Lower lobe of right lung (tissue), 2 donors: ENCODE measurements at places on chromosomes 4 and X. TPM values are rescaled to one million over a fixed set of nuclear protein-coding genes. Genes with fewer than 3 reads are reported as not detected.

DNA sequence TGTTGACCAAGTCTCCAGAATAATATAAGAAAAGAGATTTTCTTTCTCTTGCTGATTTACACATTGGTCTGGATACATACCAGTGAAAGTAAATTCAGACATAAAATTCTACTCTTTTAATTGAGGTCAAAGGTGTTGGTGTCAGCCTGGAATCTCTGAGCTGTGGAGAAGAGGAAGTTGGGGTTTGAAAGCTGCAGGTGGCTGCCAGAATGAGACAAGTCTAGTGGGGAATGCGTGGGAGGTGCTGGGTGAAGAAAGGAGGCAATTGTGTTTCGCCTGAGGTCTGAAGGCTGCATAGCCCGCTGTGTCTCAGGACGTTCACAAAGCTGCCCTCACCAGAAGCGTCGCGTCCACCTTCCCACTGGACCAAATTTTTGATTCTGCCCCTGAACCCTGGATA lies 31.2 kb downstream of the PHEX start:
- H3K27ac ChIP-seq = no peak overlapping the region
- DNase-seq = no peak
- H3K27me3 ChIP-seq = no peaks in the 10 kb centered on the region
- no peaks in the 10 kb centered on the region for H3K36me3 ChIP-seq
- no peak overlapping the region for H3K4me3 ChIP-seq

DNA sequence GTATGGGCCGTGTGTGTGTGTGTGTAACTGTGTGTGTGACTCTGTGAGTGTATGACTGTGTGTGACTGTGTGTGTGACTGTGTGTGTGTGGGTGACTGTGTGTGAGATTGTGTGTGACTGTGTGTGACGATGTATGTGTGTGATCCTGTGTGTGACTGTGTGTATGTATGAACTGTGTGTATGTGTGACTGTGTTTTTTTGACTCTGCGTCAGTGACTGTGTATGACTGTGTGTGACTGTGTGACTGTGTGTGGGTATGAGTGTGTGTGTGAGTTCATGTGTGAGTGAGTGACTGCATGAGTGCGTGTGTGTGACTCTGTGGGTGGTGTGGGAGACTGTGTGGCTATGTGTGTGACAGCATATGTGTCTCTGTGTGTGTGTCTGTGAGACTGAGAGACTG lies 81.8 kb downstream of the ZNF718 start:
- no peak overlapping the region for H3K4me3 ChIP-seq
- H3K27me3 ChIP-seq = no peaks in the 10 kb centered on the region
- no peaks in the 10 kb centered on the region for H3K4me1 ChIP-seq

GRCh38 chrX:39550795-39551361 lies 546.9 kb downstream of the BCOR start:
- no peaks in the 10 kb centered on the region for H3K4me1 ChIP-seq
- no peak overlapping the region for H3K27ac ChIP-seq
- H3K36me3 ChIP-seq = no peaks in the 10 kb centered on the region
- DNase-seq = no peak
- no peaks in the 10 kb centered on the region for H3K27me3 ChIP-seq

GRCh38 chrX:39289827-39290226 lies 488.6 kb downstream of the MID1IP1 start:
- no peaks in the 10 kb centered on the region for H3K27me3 ChIP-seq
- no peaks in the 10 kb centered on the region for H3K36me3 ChIP-seq
- no peak overlapping the region for H3K4me3 ChIP-seq
- no peaks in the 10 kb centered on the region for H3K4me1 ChIP-seq
- H3K27ac ChIP-seq = no peak overlapping the region

- peaks cover 9% of the 10 kb centered on the region for H3K4me1 ChIP-seq
- no peaks in the 10 kb centered on the region for H3K36me3 ChIP-seq
- H3K27ac ChIP-seq = no peak overlapping the region
- H3K4me3 ChIP-seq = no peak overlapping the region
- no peaks in the 10 kb centered on the region for H3K27me3 ChIP-seq
Observed at GRCh38 chr4:22485737-22486136, 30.1 kb downstream of the ADGRA3 start.

DNA sequence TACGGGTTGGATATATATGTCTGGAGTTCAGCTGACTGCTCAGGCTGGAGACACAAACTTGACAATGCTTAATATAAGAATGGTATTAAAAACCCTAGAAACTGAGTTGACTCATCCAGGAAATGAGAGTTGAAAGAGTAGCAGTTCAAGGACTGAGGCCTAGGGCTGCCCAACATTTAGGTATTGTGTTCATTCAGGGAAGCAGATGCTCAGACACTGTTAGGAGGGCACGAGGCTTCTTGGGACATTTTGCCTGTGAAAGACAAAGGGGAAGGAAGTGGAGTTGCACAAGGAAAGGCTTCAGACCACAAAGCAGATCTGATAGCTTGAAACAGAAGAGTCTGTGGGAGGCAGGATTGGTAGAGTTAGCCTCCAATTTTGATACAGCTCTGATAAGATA lies 52.0 kb upstream of the HS3ST1 start:
- peaks cover 6% of the 10 kb centered on the region for H3K4me1 ChIP-seq
- no peaks in the 10 kb centered on the region for H3K27me3 ChIP-seq
- H3K4me3 ChIP-seq = no peak overlapping the region
- H3K27ac ChIP-seq = no peak overlapping the region
- no peaks in the 10 kb centered on the region for H3K36me3 ChIP-seq

DNA sequence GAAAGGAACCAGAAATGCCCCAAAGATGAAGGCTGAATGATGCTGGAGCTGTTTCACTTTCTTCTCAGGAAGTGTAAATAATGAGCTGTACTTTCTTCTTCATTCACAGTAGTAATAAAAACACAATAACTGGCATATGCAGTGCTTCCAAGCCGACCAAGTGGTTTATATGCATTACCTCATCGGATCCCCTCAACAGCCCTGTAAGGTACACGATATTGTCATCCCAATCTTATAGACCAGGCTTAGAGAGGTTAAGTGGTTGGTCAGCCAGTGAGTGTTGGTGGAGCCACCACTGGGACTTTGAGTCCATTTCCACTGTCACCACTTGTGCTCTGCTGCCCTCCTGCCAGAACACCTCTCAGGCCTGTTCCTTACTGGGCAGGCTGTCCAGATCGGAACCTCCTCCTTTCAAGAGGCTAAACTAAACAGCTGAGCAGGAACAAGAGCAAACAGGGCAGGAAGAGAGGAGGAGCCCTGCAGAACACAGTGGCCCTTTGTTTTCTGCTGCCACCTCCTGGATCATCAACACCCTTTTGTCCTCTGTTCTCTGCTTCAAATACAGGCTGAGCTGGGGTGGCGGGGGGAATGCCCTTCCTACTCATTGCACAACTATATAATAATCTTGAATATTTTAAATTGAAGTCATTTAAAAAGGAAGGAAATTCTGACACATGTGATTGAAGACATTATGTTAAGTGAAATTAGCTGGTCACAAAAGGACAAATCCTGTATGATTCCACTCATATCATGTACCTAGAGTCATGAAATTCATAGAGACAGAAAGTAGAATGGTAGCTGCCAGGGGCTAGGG lies 112.5 kb upstream of the ATP6AP2 start:
- H3K4me1 ChIP-seq = peaks cover 10% of the 10 kb centered on the region
- no peak overlapping the region for H3K4me3 ChIP-seq
- no peaks in the 10 kb centered on the region for H3K27me3 ChIP-seq

DNA sequence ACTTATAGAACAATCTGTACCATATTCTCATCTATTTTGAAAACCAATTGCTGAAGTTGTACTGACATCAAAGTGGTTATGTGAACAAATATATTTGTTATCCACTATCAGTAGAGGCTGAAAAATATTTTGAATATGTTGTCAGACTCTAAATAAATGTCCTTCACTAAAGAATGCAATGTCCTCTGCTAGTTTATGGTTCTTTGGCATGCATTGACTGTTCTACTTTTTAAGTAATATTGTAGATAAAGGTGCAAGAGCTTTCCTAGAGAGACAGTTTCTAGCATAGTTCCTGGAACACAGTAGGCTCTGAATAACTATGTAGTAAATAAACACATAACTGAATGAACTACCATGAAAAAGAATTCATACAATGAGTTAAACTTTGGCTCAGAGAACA lies 18.2 kb upstream of the COX7B2 start:
- H3K4me3 ChIP-seq = no peak overlapping the region
- no peaks in the 10 kb centered on the region for H3K4me1 ChIP-seq
- H3K27ac ChIP-seq = no peak overlapping the region
- no peak for DNase-seq
- no peaks in the 10 kb centered on the region for H3K36me3 ChIP-seq
- H3K27me3 ChIP-seq = no peaks in the 10 kb centered on the region

- no peaks in the 10 kb centered on the region for H3K27me3 ChIP-seq
- no peak for DNase-seq
- no peaks in the 10 kb centered on the region for H3K36me3 ChIP-seq
- no peak overlapping the region for H3K27ac ChIP-seq
- no peaks in the 10 kb centered on the region for H3K4me1 ChIP-seq
Observed at GRCh38 chr4:150072906-150073714, 5.1 kb upstream of the DCLK2 start.

- H3K36me3 ChIP-seq = no peaks in the 10 kb centered on the region
- no peaks in the 10 kb centered on the region for H3K27me3 ChIP-seq
- DNase-seq = no peak
- no peak overlapping the region for H3K27ac ChIP-seq
- no peak overlapping the region for H3K4me3 ChIP-seq
Observed at GRCh38 chr4:158941321-158941720, 161.6 kb upstream of the RAPGEF2 start.

GRCh38 chrX:110920991-110921390 lies 125.4 kb upstream of the CHRDL1 start:
- H3K4me3 ChIP-seq = no peak overlapping the region
- H3K4me1 ChIP-seq = no peaks in the 10 kb centered on the region
- H3K27me3 ChIP-seq = no peaks in the 10 kb centered on the region
- no peaks in the 10 kb centered on the region for H3K36me3 ChIP-seq
- no peak overlapping the region for H3K27ac ChIP-seq

- no peak overlapping the region for H3K4me3 ChIP-seq
- H3K36me3 ChIP-seq = no peaks in the 10 kb centered on the region
- no peaks in the 10 kb centered on the region for H3K27me3 ChIP-seq
- H3K27ac ChIP-seq = no peak overlapping the region
Observed at GRCh38 chr4:150229520-150229919, 151.3 kb downstream of the DCLK2 start.

GRCh38 chr4:931194-931959 lies 739 bp downstream of the GAK start:
- peaks cover 2% of the 10 kb centered on the region for H3K36me3 ChIP-seq
- H3K4me1 ChIP-seq = peaks cover 34% of the 10 kb centered on the region
- H3K27ac ChIP-seq = peak overlapping the region; percentile 96
- H3K4me3 ChIP-seq = peak overlapping the region; percentile 97
- H3K27me3 ChIP-seq = no peaks in the 10 kb centered on the region

DNA sequence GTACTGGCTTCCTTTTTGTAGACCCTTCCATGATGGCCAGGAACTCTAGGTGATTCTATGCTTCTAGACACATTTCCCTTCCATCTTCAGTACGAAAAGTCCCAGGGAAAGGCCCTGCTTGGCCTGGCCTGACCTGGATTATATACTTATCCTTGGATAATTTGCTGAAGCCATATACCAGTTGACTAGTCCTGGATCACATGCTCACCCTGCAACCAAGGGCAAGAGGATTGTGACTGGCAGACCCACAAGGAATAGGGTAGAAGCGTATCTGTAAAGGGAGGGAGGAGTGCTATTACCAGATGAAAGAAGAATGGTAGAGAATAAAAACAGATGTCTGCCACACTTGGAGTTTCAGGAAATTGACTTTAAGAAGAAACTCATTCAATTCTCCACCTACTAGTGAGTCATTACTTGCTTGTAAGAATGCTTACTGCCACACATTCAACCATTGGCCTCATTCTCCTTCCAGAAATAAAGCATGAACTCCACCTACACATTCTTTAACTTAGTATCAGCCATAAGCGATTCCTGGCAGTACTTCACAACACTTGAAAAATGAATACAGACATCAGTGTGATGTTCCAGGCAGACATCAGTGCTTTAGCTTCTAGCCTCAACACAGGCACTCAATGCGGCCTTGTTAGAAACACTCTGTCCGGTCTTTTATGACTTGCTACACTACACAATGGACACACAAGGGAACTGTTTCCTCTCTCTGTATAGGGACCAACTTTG lies 141.8 kb downstream of the CBR4 start:
- no peaks in the 10 kb centered on the region for H3K27me3 ChIP-seq
- H3K4me1 ChIP-seq = peaks cover 7% of the 10 kb centered on the region
- H3K4me3 ChIP-seq = no peak overlapping the region
- DNase-seq = no peak
- H3K27ac ChIP-seq = no peak overlapping the region
- no peaks in the 10 kb centered on the region for H3K36me3 ChIP-seq

GRCh38 chr4:55910140-55910539 lies 38.6 kb upstream of the CEP135 start:
- H3K4me3 ChIP-seq = no peak overlapping the region
- no peak overlapping the region for H3K27ac ChIP-seq
- H3K27me3 ChIP-seq = no peaks in the 10 kb centered on the region

DNA sequence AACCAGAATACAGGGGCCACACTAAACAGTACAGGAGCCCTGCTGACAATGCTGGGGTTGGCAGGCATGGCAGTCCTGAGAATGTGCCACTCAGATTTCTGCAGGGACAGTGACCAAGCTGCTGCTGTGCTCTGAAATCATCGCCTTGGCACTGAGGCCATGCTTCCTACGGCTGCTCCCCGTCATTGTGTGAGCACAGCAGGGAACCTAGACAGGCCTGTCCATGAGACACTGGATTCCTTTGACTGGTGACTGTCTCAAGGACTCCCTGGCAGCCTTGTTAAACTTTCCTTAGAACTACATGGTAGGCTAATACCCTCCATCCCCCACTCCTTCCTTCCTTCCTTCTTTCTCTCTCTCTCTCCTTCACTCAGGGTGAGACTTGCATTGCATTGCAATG lies 111.4 kb downstream of the LUZP4 start:
- DNase-seq = no peak
- H3K36me3 ChIP-seq = no peaks in the 10 kb centered on the region
- no peak overlapping the region for H3K4me3 ChIP-seq
- no peaks in the 10 kb centered on the region for H3K4me1 ChIP-seq

DNA sequence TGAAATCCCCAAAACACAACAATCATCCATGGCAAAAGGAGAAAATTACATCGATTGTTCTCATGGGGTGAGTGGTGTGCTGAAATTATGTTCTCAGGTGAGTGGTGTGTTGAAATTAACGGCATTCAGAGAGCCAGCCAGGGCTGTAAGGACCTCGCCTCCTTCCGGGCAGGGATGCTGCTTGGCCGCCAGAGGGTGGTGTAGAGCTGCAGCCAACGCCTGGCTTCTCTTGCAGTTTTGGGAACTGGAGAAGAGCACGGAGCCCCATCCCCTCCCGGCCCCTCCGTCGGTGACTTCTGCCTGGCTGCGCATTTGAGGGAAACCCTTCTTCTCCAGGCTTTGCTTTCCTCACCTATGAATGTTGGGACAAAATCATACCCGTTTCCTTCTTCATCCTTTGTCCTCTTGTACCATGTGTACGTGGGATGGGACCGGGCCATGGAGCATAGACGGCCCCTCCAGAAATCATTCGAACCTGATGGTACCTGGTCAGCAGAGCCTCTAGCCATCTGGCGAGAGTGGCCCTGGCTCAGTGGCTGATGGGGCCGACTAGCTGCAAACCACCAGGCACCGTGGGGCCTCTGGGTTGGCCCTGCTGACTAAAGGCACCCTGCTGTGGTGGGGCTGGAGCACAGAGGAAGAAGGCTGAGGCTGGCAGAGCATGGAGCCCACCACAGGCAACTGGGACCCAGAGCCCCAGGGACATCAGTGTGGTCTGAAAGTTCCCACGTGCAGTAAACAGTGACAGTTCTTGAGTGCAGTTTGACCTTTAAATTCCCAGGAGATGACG lies 28.4 kb downstream of the TRMT44 start:
- H3K4me1 ChIP-seq = peaks cover 19% of the 10 kb centered on the region
- H3K36me3 ChIP-seq = peaks cover 67% of the 10 kb centered on the region
- DNase-seq = peak; percentile 77
- no peaks in the 10 kb centered on the region for H3K27me3 ChIP-seq
- no peak overlapping the region for H3K27ac ChIP-seq

Gene RAB33A
- 0.59 TPM for total RNA-seq

Gene PRKG2
- 6.4 TPM for total RNA-seq
